ENCODE measurements at places on chromosomes 11 and 22.

- DNase-seq: no peak
Observed at GRCh38 chr11:76796511-76797198, 13.5 kb downstream of the TSKU start.

DNA sequence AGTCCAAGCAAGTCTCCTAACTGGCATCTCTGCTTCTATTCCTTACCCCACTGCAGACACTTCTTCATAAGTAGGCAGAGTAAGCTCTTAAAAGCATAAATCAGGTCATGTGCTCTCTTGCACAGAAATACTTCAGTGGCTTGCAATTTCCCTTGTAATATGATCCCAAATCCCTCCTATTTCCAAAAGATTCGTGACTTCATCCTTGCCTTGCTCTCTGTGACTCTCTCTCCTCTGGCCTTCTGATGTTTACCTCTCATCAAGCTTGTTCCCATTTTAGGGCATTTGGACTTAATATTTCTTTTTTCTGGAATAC is 37.4 kb upstream of the NCR3LG1 start:
- DNase-seq: no peak

DNA sequence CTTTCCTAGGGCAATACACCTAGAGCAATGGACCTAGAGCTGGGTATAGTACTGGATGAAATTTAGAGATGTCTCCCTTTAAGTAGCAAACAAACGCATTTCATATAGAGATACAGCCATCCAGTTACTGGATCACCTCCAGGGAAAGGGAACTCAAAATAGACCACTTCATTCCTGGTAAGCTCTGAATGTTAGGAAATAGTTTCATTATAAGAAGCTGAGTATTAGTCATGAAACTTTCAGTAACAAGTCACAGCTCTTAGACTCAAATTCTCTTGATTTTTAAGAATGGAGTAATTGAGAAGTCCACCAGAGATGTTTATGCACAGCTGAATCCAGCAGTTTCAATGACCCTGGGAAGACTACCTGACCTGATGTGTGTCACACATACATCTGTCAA is 221.9 kb downstream of the FAM76B start:
- DNase-seq: no peak

- DNase-seq: no peak
Observed at GRCh38 chr11:69642549-69642912, 1.6 kb downstream of the CCND1 start.

- no peak for DNase-seq
Observed at GRCh38 chr11:61518032-61518795, 9.7 kb downstream of the LRRC10B start.

GRCh38 chr11:107043242-107044006 is 25.1 kb upstream of the GUCY1A2 start:
- no peak for DNase-seq

DNA sequence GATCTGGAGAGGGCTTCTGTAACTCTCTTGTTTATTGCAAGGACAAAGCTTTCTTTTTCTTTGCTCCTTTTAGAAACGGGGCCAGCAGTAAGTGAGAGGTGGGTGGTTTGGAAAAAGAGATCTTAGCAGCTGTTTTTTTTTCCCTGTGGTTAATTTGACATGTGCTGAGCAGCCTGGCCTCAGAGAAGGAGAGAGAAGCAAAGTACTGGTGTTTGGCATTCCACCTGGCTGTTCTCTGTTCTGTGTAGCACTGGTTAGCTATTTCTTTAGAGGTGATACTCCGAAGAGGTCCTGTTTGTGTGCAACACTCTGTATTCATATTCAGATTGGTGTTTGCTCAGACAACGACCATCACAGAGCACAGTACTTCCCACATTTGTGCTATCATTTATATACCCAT is 80.8 kb upstream of the SORL1-AS1 start:
- no peak for DNase-seq

DNA sequence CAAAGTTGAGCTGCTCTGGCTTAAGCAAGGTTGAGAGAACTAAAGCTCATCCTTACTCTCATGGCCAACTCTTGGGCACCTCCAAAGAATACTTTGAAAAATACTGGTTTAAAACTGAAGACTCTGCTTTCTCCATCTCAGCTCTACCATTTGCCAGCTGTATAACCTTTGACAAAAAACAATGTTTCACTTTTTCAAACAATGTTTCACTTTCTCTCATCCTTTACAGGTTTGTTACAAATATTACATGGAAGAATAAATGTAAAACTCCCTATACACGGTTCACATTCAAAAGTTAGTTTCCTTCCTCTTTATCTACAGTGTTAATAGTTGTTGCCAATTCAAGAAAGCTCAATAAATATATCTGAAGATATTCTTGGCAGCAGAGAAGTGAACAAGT is 19.2 kb downstream of the AMBRA1 start:
- no peak for DNase-seq

DNA sequence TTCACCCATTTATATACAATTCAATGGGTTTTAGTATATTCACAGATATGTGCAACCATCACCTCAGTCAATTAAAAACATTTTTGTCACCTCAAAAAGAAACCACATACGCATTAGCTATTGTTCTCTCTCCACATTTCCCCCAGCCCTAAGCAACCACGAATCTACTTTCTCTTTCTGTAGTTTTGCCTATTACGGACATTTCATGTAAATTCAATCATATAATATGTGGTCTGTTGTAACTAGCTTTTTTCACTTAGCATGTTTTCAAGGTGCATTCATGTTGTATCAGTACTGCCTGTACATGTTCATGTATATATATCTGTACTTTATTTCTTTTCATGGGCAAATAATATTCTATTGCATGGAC is 104.7 kb upstream of the RRM1 start:
- DNase-seq: no peak

DNA sequence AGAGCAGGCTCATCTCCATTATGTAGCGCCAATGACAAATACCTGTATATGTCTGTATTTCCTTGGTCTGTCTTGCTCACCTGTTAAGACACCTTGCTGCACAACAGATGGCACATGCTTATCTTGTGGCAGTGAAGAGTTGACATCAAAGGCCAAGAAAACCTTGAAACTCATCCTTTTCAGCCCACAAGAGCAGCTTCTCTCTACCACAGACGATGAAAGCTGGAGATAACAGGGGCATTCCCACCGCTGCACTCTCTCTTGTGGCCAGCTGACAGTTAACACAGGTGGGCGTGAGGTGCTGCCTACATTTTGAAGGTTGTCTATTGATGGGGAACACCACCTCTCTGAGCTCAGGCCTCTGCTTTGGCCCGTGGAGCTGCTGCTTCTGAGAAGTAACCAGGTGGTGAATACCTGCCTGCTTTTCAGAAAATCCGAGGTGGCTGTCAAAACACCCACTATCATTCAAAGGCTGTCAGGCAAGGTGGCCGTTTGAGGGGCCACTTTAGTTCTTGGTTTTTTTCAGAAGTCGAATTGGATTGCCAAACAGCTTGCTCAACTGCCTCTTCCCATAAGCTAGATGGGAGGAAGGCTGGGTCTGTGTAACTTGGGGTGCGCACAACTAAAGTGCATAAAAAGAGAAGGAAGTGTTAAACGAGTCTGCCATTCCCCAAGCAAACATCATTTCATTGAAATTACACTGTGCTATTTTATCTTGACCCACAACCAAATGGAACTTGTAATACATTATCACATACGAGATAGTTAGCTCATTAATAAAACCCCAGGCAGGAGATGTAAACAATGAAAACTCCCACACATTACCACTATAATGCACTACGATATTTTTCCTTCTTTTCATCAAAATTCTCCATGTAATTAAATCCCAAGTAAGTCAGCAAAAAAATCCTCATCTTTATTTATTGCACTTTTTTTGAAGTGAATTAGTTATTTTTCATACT is 87.1 kb upstream of the RAG2 start:
- DNase-seq: no peak

DNA sequence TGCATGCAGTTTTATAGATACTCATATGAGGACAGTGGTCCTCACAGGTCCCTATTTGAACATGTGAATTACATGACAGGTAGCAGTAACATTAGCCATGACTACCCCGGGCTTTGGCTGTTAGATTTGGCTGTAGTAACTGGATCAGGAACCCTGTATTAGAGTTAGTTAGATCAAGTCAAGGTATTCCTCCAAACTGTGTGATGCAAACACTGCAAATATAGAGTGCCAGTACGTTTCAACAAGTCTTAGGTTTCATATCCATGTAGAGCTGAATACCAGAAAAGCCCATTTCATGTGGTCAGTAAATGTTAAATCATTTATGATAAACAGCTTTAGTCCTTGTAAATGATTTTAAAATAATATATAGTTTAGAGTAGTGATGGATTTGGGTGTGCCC is 29.5 kb upstream of the PITPNB start:
- no peak for DNase-seq

DNA sequence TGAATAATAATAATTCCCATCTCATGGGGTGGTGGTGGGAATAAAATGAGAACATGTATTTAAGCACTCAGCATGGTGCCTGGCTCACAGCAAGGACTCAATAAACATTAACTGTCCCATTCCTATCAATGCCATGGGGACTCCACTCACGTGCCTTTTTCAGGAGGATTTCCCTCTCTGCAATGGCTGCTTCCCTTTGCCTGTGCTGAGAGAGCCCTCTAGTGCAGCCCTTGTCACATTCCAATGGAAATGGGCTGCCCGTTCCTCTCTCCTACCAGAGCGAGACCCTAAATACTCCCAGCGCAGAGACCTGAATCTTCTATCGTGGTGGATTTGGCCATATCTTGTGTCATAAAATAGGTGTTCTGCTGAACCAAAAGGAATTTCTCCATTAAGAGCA is 621.5 kb upstream of the B3GAT1 start:
- peak; percentile 68 for DNase-seq

DNA sequence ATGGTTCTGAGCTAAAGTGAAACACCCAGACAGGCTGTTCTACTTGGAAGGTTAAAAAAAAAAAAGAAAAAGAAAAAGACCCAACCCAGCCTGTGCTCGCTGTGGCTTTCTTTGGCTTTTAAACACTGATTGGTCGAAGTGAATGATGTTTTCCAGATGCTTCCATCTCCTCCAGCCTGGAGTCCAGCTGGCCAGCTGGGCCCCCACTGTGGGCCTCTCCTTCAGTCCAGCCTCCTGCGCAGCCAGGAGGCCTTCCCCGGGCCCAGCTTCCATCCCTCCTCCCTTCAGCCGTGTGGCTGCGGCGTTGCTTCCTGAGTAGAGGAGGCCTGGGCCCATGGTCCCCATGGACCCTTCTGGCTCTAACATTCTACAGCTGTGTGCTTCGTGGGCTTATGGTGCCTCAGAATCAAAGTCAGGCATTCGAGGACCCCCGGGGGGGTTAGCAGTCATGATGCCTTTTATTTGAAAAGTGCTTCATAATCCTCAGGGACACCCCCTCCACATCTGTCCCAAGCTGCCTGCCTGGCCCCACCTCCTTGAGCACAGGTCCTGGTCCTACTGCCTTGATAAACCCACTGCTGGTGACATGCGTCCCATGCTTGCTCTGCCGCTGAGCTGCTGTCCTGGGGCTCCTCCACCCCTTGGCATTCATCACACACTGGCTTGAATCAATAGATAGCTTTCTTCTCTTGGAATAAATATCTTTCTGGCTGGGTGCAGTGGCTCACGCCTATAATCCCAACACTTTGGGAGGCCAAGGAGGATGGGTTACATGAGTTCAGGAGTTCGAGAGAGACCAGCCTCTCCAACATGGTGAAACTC is 42.2 kb upstream of the FBLN1 start:
- DNase-seq: no peak

DNA sequence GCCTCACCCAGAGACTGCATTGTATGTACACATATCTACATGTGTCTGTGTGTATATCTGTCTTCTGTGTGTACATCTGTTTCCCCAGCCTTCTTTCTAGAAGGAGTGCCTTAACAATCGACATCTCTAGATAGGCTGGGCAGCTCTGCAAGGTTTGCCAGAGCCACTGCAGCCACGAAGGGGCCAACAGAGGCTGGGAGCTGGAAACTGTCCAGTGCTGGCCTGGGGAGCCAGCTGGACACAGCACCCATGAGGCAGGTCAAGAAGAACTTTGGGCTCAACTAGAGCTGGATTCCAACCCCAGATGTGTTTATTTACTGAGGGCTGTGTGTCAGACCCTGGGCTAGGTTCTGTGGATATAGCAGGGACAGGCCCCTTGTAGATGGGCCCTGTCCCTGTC is 3.3 kb downstream of the SGSM1 start:
- no peak for DNase-seq

- no peak for DNase-seq
Observed at GRCh38 chr11:128503245-128503991, 83.9 kb downstream of the ETS1 start.

DNA sequence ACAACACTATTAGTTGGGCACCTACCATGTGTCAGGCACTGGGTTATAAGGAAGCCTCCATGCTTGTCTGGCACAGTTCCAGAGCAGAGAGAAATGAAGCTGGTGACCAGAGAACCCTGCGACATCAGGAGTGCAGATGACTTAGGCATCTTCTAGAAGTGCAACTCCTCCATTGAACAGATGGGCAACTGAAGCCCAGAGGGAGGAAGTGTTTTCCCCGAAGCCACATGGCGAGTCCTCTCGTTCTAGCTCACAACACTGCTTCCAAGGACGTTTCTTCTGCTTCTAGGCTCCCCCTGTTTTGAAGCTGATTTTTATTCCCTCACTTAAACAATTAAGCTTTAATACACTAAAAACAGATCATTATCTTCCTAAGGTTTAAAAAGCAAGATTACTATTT is 109.8 kb upstream of the SYT13 start:
- DNase-seq: no peak

GRCh38 chr11:119935349-119935925 is 202.5 kb downstream of the TRIM29 start:
- DNase-seq: no peak

GRCh38 chr11:30131535-30131934 is 99.3 kb upstream of the FSHB start:
- no peak for DNase-seq

- no peak for DNase-seq
Observed at GRCh38 chr22:23556026-23556620, 24.0 kb downstream of the IGLL1 start.

DNA sequence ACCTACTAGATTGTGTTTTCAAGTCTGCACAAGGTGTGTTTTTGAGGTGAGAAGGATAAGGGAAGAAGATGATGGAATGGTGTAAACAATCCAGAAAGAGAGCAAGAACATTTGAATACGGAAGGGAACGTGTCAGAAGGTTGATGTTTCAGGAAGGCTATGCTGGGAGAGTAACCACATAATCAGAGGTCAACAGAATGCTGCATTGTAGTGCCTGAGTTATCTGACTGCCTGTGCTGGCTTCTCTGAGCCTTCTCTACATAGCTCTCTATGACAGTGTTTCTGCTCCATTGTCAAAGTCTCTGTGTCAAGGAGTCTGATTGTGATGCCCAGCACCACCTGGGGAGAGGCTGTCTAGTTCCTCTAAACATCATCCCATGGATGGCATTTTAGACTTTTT is 74.1 kb downstream of the CYB5R2 start:
- no peak for DNase-seq
